ENCODE measurements at places on chromosomes 5 and 9.

- DNase-seq: no peak
Observed at GRCh38 chr5:3372289-3372688, 223.3 kb upstream of the IRX1 start.

- DNase-seq: no peak
Observed at GRCh38 chr5:83701886-83702285, 18.8 kb downstream of the HAPLN1 start.

GRCh38 chr9:98091735-98092612 is 27.0 kb downstream of the TRIM14 start:
- no peak for DNase-seq

GRCh38 chr5:39267186-39267585 is 47.8 kb upstream of the FYB1 start:
- no peak for DNase-seq

DNA sequence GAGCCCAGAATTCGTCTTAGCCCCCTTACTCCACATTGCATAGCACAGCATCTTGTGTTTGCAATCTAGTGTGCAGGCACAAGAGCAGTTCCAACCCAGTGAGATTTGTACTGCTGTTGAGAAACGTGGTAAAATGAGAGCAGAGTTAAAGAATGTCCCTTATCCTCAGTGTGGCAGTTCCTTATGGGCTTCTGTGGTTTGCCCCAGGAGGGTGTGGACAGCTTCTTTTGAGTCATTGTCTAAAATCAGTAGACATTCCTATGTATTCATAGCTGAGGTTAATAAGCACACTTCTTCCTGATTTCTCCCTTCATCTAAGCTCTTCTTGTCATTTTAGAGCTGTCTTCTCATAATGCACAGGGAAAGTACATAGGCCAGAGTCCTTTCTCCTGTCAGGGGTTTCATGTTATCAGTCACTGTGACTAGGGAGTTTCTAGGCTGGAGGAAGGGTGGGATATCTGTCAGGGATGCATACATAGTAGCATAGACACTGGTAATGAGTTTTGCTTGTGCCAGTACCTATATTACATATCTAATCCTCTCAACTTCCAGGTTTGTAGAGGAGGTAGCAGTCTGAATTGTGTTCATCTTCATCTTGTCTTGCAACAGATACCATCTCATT is 2.0 kb upstream of the CAVIN4 start:
- no peak for DNase-seq
